ENCODE measurements at places on chromosomes 3 and 15. TPM values are rescaled to one million over a fixed set of nuclear protein-coding genes. Genes with fewer than 3 reads are reported as not detected.

FAM3D gene
- 0.60 TPM for total RNA-seq

DNA sequence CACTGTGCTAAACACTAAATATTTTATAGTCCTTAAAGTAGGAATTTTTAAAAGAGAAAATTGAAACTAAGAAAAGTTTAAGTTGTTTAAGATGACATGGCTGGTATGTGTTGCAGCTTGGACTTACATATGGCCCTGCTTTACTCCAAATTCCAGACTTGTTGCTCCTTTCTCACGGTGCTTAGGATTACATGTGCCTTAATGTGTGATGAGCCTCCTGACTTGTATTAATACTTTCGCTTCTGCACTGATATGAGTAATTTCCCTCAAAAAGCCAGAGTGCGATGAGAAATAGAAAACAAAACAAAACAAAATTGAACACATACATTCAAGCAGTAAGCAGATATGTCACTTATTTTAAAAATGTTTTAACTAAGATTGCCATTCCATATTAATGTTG is 250.2 kb downstream of the VGLL3 start:
- DNase-seq: no peak

- DNase-seq: no peak
Measured at GRCh38 chr3:177553579-177553978, 356.3 kb upstream of the TBL1XR1 start.

GRCh38 chr3:149336925-149337324 is 3.5 kb upstream of the TM4SF18 start:
- DNase-seq: no peak

SLC7A14 gene
- not detected for total RNA-seq
